ENCODE measurements at places on chromosomes 1 and 21.

DNA sequence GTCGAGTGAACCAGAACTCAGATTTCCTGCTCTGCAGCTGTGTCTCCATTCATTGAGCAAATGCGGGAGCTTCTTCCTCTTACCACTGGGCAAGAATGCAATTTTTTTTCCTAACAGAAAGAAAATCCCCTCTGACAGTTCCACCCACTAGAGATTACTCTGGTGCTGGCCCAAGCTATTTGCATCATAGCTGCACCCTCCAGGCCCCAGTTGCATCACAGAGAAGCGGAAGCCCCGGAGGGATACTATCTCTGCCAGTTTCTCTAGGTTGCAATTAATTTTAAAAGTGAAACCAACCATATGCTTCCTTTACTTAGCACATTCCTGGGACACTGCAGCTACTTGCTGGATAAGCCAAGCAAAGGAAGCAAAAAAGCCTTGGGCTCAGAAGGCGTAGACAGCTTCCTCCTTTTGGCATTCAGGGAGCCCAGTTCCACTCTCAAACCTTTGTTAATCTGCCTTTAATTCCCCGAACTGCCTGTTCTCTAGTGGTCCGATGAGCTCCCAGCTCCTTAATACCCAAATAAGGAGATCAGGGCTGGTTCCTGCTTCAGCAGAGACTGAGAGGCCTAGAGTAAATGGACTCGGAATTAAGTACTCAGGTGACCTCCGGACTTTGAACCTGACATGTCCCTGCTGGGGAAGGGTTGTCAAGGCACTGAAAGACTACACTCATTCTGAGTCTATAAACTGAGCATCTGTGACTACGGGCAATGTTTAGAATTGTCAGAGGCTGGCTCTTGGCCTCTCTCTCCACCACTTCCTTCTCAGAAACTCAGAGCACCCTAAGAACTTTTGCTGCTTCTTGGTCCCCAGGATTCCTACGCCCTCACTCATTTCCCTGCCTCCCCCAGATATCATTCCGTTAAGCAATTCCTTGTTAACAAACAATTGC is 72.5 kb upstream of the TNFSF18 start:
- DNase-seq = no peak

GRCh38 chr1:159163614-159164228 is 7.7 kb upstream of the CADM3 start:
- no peak for DNase-seq

DNA sequence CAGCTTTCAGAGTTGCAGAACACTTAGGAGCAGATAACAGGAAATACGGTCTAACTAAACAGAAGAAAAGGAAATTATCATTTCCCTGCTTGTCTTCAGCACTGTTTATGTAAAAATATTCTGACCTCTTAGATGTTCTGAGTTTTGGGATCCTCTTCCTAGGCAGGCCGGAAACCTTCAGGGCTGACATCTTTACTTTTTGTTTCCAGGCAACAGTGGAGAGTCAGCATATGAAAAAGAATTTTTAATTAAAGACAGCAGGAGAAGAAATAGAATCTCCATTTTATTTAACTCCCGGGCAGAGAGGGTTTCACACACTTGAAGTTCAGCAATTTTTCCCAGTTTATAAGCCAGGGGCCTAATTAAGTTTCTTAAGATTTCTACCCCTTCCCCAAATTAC is 5.1 kb upstream of the RIPPLY3 start:
- DNase-seq = no peak

DNA sequence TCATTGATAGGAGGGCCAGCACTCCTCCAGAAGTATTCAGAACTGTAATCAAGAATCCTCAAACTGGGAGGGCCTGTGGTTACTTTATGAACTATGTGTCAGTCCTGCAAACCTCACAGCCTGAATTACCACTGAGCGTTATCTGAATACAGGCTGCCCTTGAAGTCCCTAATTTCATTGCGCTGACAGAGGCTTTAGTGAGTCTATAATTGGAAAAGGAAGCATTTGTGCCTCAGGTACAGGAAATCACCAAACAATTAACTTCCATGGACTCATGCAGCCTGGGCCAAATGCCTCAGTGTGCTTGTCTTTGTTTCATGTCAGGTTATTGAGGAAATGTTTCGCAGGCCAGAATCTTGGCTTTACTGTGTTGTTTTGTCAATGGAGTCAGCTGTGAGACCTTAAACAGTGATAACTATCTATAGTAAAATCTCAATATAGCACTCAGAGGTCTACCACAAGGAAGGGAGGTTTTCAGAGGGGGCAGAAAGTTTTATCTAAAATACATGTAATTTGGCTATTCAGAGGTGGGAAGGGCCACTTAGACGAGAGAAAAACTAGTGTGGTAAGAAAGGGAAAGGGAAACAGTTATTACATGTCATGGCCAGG is 32.9 kb upstream of the DOCK7 start:
- no peak for DNase-seq

DNA sequence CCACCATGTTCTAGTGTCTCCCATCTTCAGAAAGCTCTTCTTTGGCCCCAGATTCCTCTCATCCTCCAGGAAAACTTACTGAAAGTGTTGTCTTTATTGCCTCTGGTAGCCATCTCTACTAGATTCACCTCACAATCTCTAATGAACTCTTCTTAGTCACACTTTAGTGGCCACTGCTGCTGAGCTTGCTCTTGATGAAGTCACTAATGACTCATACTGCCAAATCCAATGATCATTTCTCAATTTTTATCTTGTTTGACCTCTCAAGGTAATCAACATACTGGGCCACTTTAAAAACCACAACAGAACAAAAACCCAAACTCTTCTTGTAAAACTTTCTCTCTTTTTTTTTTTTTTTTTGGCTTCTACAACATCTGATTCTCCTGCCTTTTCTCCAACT is 196.4 kb downstream of the LHX8 start:
- DNase-seq = no peak

GRCh38 chr1:42957880-42958487 is 684 bp downstream of the SLC2A1 start:
- peak; percentile 76 for DNase-seq

DNA sequence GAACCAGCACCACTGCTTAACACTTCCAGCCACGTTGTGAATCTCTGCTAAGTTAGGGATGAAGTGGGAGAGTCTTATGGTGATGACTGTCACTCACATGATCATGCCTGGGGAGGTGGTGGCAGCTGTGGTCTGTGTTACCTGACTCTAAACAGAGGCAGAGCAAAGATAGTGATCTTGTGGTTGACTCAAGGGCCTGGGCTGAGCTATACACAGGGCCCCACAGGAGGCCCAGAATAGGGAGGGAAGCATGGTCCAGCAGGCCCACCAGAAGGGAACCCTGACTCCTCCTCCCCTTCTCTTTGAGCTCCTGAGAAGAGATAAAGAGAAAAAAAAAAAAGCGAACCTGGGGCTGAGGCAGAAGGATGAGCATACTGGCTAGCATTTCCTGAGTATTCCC is 55.0 kb downstream of the PLXNA2 start:
- no peak for DNase-seq

DNA sequence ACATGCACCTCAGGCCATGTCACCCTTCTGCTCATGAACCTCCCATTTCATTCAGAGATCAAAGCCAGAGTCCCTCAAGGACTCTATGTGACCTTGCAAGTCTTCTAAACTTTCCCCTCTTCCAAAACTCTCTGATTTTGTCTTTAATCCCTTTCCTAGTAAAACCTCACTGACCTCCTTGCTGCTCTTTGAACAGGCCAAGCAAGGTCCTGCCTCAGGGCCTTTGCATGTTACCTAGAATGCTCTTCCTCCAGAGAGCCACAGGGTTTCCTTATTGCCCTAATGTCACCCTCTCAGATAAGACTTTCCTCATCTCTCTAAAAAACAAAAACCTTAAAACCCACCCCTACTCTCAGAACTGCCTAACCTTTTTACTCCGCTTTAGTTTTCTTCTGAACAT is 26.6 kb downstream of the IL23R start:
- DNase-seq = no peak

DNA sequence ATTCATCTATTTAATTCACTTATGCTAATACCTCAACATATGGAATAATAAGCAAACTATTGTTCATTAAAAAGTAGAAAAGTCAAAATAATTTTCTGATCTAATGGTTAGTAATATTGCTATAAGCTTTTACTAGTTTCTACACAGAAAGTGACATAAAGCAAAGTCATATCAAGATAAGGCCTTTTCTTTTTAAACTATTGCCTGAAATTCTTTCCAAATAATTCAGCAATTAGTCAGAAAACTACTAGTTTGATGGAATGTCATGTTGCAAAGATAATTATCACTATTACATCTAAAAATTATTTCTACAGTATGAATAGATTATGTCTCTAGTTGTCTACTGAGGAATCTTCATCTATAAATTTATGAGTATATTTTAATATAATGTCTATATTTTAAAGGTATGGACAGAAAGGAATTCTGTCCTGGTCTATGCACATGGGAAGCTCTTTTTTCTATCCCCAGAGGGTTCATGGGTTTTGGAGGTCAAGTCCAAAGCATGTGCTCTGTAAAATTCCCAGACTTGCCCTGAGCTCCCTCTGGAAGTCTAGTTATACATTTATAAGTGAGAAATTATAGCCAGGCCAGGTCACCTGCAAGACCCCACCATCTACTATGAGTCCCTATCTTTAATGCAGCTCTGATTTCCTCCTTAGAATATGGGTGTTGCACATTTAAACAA is 84.6 kb upstream of the DPYD start:
- DNase-seq = no peak

GRCh38 chr21:39029086-39029755 is 154.0 kb downstream of the PSMG1 start:
- DNase-seq = no peak
